ENCODE measurements at places on chromosomes 2 and 18.

DNA sequence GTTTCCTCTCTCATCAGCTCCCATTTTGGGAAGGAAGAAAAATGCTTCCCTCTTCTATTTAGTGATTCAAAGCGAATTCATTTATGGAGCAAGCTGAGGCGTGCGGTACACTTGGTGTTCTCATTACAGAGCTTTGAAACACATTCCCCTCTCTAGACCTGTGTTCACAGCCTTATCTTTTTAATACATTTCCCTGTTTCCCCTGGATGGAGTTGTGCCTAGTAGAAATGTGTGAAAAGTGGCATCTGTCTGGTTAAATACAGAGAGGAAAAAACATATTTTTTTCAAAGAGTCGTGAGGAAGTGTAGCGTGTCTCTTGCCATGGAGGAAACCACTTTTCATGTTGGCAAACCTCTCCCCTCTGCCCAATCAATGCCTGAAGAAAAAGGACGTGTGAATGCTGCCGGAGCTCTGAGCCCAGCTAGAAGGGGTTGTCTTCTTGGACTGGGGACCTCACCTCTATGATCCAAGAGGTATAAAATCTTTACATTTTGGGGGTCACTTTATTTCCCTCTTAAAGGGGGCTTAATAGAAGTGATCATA, 52.4 kb downstream of the DPP4 start:
- no peak for DNase-seq

GRCh38 chr2:239394346-239394945, 6.4 kb downstream of the HDAC4 start:
- no peak for DNase-seq

GRCh38 chr2:164535280-164536025, 85.8 kb downstream of the GRB14 start:
- DNase-seq: no peak

DNA sequence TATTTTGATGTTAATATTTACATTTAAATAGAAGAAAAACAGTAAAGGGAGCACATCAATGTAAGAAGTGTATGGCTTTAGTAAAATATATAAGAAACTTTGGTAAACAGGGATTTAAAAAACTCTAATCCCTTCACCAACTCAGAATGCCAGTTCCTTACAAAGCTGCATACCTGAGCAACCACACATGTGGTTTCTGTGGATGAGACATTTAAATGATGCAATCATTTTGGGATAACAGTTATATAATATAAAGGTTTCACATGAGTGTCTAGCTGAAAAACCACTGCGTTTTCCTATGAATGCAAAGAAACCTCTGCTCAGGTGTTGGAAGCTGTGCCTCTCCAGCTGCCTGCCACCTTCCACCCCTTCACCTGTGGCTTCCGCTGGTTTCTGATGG, 209.1 kb upstream of the REV1 start:
- DNase-seq: no peak

GRCh38 chr18:26438980-26439379, 109.4 kb downstream of the KCTD1 start:
- no peak for DNase-seq

- DNase-seq: no peak
Observed at GRCh38 chr18:26307161-26307773, 81.0 kb downstream of the TAF4B start.

DNA sequence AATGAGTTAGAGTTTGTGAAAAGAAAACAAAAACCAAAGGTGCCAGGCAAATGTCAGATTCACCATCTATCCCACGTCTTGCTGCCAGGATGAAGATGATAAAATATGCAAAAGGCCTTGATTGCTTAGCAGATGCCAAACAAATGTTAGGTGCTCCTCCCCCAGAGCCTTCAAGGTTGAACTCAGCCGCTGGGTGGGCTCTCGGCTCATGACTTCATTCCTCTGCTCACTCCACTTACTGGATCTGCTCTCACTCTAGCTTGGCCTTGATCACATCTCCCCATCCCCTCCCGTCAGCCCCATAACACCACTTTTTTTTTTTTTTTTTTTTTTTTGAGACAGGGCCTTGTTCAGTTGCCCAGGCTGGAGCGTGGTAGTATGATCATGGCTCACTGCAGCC, 38.5 kb downstream of the SH2D6 start:
- DNase-seq: no peak

DNA sequence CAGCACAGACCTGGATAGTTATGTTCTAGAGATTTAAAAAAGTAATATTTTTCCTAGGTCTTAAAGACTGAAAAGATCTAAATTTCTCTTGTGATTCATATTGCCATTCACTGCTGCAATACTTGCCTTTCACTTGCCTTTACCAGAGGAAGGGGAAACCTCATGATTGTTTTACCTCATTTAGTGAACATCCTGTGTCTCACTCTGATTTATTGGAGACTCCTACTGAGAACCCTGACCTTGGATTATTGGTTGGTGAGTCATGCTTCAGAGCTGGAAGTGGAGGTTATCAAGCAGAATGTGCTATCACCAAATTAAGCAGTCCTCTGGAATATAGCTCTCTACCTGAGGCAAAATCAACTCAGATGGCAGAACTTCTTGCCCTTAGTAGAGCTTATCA, 500.5 kb downstream of the TSN start:
- DNase-seq: no peak

DNA sequence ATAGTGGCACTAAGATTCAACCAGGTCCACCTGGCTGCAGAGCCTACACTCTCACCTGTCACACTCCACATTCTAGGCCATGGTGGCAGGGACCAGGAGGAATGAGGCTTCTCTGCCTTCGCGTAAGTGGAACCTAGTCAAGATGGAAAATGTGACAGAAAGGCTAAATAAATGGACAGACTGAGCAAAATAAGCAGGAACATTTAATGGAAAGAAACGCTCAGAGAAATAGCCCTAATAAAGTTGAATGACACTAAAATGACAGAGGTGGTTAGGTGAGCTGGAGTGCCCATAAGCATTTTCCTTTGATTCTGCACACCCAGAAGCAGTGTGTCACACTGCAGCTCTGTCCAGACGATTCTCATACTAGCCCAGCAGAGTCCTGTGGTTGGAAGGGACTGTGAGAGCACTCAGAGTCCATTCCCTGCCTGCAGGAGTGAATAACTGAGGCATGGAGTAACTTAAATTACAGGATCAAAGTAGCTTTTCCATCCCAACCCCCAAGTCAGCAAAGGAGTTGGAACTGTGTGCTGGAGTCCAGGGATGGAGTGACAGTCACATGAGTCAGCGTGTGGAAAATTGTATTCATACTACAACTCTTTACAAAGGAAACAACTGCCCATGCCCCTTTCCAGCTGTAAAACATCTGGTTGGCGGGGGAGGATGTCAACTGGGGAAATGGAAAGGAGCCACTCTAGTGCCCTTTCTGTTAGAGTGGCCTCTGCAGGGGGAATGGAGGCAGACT, 105.4 kb upstream of the LGALSL start:
- no peak for DNase-seq

- no peak for DNase-seq
Observed at GRCh38 chr2:188978291-188979081, 4.3 kb downstream of the COL3A1 start.

DNA sequence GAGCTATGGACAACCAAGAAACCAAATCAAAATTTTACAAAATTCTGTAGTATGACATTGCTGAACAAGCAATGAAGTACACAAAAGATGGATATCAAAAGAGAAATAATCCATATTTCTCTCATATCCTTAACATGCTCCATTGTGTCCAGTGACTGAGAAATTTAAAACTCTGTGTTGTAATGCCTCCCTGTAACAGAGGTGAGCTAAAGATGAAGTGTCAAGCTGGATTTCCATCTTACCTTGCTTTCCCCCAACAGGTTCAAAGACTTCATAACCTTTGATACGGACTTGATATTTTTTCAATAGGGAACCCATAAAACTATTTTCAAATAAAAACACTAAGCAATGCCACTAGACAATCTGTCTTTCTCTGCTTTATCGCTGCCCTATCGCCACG, 95.7 kb upstream of the SERTAD2 start:
- no peak for DNase-seq

- DNase-seq: no peak
Observed at GRCh38 chr2:171347591-171348032, 86.2 kb downstream of the METTL8 start.

DNA sequence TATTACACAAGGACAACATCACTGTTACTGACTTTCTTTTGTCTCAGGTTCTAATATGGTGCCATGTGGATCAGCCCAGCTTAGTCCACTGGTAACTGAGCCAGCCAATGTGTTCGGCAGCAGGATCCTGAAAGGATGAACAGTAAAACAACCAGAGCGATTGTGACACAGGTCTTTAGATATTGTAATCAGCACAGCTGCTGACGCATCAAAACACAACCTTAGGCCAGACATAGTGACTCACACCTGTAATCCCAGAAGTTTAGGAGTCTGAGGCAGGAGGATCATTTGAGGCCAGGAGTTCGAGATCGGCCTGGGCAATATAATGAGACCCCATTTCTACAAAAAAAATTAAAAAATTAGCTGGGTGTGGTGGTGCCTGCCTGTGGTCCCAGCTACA, 183.4 kb upstream of the CDH20 start:
- DNase-seq: no peak

DNA sequence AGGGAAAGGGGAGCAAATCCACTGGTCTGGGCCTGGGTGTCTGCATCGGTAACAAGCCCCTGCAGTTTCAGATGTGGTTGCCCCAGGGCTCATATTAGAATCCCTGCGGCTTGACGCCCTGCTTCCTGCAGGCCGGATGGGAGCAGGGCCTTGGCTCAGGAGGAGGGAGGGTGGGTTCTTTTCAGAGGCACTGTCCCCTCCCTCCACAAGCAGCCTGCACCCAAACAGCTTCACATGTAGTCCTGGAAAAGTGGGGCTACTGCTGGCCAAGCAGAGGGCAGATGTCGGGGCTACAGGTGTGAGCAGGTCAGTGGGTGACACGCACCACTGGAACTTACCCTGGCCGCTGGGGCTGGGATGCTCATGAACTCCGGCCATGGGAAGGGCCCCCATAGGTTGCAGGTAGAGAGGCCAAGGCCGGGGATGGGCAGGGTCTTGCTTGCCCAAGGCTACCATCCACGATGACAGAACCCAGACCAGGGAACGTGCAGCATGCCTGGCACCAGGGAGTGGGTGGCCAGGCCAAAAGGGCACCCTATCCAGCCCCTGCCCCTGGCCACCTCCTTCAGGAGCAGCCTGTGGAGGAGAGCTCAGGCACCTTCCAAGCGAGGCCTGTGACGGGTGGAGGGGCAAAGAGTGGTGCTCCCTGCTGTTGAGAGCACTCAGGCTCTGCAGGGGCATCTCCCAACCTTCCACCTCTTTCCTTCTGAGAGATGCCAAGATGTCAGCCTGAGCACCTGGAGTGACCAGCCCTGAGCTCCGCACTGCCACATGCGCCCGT, 16.8 kb downstream of the ARID5A start:
- no peak for DNase-seq

GRCh38 chr2:63861220-63861822, 19.6 kb downstream of the UGP2 start:
- peak; percentile 47 for DNase-seq

GRCh38 chr18:28163201-28163775, 13.6 kb downstream of the CDH2 start:
- DNase-seq: no peak

DNA sequence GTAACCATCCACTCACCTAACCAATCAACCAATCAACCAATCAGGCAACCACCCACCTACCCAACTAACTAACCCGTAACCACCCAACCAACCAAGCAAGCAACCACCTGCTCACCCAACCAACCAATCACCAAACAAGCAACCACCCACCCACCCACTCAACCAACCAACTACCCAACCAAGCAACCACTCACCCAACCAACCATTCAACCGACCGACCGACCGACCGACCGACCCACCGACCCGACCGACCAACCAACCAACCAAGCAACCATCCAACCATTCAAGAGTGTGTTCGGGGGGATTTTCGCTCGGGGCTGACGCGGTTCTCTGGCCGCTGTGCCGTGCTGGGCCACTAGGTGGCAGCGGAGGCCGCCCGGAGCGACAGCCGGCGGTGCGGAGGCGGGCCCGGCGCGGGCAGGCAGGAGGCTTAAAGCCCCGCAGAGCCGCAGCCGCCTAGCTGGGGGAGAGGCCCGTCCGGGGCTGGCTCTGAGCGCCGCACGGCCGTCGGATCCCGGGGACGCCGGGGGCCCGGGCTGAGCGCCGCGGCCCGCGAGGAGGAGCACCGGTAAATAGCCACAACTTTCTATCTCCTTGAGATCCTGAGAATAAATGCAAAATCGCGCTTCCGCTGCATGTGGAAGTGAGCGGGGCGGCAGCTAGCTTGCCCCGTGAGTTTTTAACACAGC, at the start of gene MC5R:
TSS of gene MC5R (plus strand) at position 443 of the 689 bp plus-strand sequence. CDS start 1,617 bp downstream, outside the sequence.
- DNase-seq: peak; percentile 63

GRCh38 chr2:129936334-129936934, 43.0 kb upstream of the RAB6C start:
- DNase-seq: no peak

DNA sequence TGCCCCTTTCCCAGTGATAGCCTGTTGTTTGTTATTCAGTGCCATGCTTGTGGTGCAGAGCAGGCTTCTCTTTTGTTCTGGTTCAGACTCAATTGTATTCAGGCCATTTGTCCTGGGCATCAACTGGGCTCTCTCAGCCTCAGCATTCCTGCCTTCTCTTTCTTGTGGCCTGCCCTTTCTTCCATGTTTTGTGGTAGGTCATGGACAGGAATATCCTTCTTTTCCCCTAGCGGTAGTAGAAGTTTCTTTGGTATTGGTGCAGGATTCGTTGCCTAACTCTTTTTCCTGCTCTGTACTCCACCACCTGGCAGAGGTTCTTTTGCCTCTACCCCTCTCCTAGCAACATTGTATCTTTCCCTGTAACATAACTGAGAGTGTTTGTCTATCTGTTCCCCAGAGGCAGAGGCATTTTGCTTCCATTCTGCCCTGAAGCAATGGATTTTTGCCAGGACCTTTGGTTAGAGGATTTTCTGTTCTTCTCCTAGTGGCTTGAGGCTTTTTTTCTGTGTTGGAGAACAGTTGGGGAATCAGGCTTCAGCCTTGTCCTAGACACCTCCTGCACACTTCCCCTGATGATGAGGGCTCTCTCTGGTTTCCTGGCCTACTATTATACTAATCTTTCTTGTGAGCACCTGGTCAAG, 68.5 kb downstream of the NCOA1 start:
- no peak for DNase-seq

DNA sequence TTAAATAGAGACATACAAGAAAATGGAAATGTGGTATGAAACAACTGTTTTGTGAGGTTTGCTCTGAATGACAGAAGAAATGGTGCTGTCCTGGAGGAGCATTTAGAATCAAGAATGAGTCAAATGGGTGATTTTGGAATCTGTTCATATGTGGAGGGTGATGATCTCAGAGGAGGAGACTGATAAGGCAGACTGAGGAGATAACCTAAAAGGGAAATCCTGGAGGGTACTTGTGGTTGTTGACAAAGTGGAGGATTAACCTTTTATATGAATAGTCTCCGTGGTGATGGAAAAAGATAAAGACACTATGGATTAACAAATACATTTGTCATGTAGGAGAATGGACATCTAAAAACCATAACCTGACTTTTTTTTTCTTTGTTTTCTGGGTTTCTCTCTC, 74.1 kb downstream of the MMADHC start:
- DNase-seq: no peak

- DNase-seq: no peak
Observed at GRCh38 chr18:9619990-9620389, 5.6 kb upstream of the PPP4R1 start.

GRCh38 chr2:128631698-128632500, 313.2 kb upstream of the HS6ST1 start:
- no peak for DNase-seq

GRCh38 chr18:404061-404636, 96.4 kb downstream of the COLEC12 start:
- DNase-seq: no peak

All from activated T-cell treated with anti-CD3 and anti-CD28 coated beads for 1 hour (primary cell).